ENCODE measurements at places on chromosomes 2 and 18.

GRCh38 chr2:41847744-41848441 is 199.9 kb upstream of the PKDCC start:
- no peak for DNase-seq

DNA sequence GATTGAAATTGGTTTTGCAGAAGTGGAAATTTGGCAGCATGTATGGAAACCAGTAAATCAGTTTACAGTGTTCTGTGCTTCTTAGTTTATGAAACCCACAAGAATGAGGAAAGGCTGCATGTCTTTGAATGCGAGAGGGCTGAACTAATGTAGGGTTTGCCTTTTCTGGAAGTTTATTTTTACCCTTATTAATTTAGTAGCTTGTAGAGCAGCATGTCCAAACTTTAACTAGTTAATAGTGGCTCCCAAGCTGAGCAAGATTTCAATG is 50.4 kb downstream of the LDLRAD4 start:
- DNase-seq = no peak

DNA sequence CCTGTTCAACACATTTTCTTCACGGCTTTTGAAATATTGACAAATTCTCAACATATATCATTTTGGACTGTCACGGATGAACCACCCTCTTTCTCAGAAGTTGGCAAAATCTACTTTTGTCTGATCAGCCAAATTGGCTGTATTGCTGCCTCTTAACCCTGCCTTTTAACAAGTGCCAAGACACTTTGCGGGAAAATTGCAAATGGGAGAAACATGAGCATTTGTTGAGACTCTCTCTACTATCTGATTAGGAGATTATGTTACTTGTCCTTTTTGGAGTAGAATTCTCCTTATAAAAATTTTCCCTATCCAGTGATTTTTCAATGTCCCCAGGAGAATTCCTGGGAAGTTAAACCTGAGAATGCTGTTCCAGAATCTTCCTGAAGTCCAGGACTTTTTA is 256.2 kb upstream of the ZSWIM2 start:
- no peak for DNase-seq

- DNase-seq = peak; percentile 52
Observed at GRCh38 chr2:235669269-235669831, 175.5 kb downstream of the AGAP1 start.

GRCh38 chr2:45524016-45524415 is 87.1 kb downstream of the SRBD1 start:
- no peak for DNase-seq

- no peak for DNase-seq
Observed at GRCh38 chr2:212021947-212022346, 516.7 kb downstream of the ERBB4 start.

DNA sequence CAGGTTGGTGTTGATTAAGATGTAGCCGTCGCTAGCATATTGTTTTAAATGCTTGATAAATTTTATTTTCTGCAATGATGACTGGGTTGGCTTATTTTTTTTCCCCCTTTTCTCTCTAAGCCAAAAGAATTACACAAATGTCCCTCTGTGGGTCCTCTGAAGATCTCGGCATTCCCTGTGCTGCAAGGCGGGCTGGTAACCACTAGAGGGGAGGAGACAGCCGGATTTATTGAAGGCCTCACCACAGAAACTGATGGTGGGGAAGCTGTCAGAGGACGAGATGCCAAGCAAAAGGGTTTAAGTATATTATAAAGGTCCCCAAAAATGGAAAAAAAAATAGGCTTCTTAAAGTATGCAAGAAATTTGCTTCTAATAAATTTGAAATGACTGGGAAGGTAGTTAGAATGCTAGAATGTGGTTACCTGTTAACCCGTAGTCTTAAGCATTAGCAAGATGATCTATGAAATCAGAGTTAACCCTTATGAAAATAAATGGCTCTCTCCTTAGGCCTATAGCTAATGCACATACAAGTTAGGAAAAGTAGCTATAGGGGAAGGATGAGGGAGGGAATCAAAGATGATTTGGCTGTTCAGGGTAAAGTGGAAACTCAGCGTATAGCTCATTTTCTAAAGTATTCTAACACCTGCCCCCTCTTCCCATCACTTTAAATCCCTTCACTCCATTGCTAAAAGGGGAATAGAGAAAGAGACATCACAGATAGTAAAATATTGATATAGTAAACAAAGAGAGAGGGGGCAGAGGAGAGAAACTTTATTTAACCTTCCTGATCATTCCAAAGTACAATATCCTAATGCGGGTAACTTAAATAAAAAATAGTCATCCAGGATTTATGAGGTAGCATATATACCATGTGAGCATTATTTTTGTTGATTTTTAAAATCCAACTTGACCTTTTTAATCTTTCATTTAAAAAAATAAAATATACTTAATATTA is 894.5 kb upstream of the POU3F3 start:
- peak; percentile 43 for DNase-seq

DNA sequence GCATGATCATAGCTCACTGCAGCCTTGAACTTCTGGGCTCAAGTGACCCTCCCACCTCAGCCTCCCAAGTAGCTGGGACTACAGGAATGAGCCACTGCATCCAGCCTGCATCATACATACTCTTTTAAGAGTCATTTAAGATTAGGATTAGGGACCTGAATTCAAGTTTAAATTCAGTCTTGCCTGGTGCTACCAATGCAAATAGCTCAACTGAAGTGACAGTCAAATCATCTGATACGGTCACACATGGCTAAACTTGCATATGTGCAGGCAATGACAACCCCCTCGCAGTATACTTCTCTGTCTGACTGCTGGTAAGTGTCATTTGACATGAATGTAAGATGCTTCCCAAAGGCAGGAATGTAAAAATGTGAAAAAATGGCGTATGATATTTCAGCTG is 31.8 kb upstream of the TMEM131 start:
- no peak for DNase-seq

DNA sequence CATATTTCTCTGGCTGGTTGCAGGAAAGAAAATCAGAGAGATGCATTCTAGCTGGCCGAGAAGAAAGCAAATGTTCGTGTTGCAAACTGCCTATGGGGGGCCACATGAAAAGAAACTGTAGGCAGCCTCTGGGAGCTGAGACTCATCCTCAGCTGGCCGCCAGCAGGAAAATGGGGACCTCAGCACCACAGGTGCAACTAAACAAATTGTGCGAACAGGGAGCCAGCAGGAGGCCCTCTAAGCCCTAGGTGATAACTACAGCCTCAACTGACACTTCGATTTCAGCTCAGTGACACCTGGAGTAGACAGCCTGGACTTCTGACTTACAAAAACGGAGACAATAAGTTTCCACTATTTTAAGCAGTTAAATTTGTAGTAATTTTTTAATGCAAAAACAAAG is 107.3 kb downstream of the DTNB start:
- DNase-seq = no peak

- peak; percentile 4 for DNase-seq
Observed at GRCh38 chr18:58671632-58672564, 633 bp downstream of the MALT1 start.

- no peak for DNase-seq
Observed at GRCh38 chr2:22904126-22904684, 480.8 kb upstream of the KLHL29 start.

GRCh38 chr18:24319757-24320156 is 77.9 kb downstream of the OSBPL1A start:
- no peak for DNase-seq

- peak; percentile 75 for DNase-seq
Observed at GRCh38 chr2:215982465-215982875, 30.9 kb downstream of the MREG start.

GRCh38 chr2:239805043-239805329 is 220.2 kb downstream of the NDUFA10 start:
- DNase-seq = no peak
